Psoas muscle (tissue), 8 donors: ENCODE measurements at places on chromosomes 1 and 21. TPM values are rescaled to one million over a fixed set of nuclear protein-coding genes. Genes with fewer than 3 reads are reported as not detected.

NBPF6 gene
- not detected for total RNA-seq

WDR4 gene
- total RNA-seq: 16.4 TPM

OVAAL gene
- not detected for total RNA-seq

PLOD1 gene
- total RNA-seq: 25.1 TPM

SELL gene
- 3.1 TPM for total RNA-seq

ZBED6 gene
- total RNA-seq: 26.8 TPM

GUCA2A gene
- total RNA-seq: 0.44 TPM

TTC39A gene
- total RNA-seq: 7.6 TPM

CRYBG2 gene
- total RNA-seq: 2.9 TPM

SIM2 gene
- 0.08 TPM for total RNA-seq

ALG6 gene
- 3.3 TPM for total RNA-seq

GRCh38 chr1:109740615-109741373, at the start of gene GSTM3:
TSS of gene GSTM3 (minus strand) at chr1:109741038. CDS start at chr1:109740287, 751 bp downstream.
- no peak for DNase-seq

- no peak for DNase-seq
Measured at GRCh38 chr1:198601936-198602889, 36.6 kb upstream of the PTPRC start.

GRCh38 chr1:228866468-228866867, 131.2 kb downstream of the RHOU start:
- DNase-seq: no peak

DNA sequence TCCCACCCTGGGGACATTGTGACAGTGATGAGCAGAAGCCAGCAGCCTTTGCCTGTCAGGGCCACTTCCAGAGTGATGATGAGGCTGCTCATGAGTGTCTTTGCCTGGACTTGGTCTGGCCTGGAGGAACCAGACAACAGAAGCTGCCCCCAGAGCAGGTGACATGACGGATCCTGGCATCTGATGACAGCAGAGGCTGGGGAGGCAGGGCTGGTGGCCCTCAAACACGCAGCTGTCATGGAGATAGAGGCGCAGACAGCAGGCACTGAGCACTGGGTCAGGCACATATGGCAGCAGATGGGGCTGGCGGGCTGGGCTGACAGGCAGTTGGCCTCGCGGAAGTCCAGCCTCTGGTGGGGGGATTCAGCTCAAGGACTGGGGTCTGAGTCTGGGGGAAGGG, 66.4 kb upstream of the STUM start:
- DNase-seq: no peak

- DNase-seq: no peak
Measured at GRCh38 chr1:63746129-63746864, 27.5 kb upstream of the ROR1 start.

DNA sequence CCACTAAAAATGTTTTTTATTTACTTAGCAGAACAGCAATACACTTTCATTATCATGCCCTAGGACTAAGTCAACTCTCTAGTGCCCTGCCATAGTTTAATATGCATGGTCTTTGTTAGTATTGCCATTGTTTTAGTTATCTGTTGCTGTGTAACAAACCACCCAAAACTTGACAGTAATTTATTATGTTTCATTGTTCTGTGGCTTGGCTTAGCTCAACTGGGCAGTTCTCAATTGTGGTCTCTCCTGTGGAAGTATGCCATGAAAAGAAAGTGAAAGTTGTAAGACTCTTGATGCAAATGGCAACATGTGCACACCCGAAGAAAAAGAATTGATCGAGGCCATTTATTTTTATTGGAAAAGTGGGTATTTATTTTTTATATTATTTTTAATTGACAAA, 206.3 kb upstream of the KCTD3 start:
- no peak for DNase-seq

DNA sequence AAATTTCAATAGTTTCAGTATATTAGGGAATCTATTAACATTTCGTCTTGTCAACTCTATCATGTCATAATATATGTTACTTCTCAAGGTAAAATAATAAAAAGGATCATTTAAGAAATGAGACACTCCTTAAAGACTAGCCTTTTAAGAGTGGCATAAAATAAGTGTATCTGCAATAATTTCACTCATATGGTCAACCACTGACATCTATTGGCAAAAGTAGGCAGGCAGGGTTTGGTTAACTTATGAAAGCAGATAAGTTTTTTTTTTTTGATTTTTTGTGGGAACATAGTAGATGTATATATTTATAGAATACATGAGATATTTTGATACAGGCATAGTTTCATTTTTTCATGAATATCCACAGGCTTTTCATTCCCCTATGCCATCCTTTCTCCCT, 5.5 kb upstream of the RGS21 start:
- no peak for DNase-seq

DNA sequence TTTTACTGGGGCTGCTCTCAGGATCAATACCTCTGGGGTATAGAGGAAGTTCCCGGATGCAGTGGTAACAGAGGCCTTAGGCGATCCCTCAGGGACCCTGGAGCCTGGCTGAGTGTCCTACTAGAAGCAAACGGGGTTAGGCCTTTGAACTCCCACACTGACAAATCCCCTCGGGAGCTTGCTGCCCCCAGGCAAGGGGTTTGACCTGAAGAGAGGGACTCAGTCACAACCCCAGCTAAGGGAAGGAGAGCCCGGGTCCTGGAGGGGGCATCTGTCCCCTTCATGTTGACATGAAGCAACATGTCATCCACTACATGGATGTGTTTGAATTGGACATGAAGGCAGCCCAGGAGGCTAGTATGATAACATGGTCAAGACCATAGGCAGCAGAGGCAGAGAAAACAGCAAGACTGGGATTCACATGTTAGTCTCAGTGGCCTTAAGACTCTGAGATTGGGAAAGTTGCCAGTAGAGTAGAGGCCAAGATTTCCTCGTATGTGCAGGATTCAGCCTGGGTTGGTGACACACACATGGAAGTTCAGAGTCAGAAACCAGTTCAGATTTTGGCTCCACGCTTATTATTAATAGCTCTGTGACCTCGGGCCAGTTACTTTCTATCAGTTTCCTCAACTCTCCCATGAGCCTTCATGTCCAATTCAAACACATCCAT, 101.5 kb downstream of the KCNN3 start:
- no peak for DNase-seq

DNA sequence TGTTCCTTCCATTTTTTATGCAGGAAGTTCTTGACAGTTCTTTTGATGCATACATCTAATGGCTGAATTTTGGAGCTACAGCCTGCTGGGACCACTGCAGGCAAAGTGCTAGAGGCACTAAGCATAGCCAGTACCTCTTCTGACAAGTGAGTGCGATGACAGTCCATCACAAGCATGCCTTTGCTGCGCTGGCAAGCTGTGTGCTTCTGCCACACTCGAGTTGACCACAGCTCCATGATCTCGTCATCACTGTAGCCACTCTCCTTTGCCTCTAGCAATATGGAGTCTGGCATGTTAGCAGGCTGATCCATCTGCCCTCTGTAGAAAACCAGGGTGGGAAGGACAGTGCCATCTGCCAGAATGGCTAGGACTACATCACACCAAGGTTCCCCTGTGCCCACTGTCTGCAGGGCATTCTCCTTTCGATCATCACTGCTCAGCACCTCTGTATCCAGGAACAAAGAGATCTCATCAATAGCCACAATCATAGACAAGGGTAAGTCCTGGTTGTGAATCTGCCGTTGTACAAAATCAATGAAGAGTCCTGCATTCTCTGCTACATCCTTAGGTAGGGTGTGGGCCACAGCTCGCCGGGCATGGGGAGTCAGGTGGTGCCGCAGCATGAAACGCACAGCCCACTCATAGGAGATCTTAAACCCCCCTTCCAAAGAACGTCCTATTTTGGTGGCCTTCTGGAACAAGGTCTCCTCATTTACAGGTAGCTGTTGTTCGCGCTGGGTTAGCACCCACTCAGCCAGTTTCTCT, 6.0 kb downstream of the PSMB4 start:
- DNase-seq: no peak

DNA sequence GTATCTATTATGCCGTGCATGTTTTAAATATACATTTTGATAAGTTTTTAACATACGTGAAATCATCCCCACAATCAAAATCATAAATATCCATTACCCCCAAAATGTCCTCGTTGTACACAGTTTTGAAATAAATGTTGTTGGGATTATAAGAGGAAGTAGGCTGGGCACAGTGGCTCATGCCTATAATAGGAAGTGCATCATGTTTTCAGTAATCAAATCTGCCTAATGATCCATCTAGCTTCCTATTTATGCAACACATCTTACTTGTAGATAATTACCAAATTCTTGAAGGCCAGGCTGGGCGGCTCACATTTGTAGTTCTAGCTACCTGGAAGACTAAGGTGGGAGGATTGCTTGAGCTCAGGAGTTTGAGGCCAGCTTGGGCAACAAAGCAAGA, 15.0 kb upstream of the IFNGR2 start:
- DNase-seq: no peak

DNA sequence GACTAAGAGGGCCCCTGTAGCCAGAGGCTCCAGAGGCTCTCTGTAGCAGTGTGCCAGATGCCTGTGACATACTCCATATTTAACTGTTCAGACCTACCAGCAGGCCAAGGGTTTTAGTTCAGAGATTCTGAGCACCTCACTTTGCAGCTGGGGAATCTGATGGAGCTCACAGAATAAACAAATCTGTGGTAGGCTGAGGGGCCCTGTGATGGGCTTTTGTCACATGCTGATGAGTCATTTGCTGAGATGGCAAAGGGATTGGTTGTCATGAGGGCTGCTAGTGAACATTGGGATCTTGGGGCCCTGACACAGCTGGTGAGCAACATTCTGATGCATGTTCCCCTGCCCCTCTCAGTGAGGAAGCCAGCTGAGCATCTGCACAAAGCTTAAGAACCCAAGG, 482.2 kb downstream of the CAMTA1 start:
- no peak for DNase-seq

DNA sequence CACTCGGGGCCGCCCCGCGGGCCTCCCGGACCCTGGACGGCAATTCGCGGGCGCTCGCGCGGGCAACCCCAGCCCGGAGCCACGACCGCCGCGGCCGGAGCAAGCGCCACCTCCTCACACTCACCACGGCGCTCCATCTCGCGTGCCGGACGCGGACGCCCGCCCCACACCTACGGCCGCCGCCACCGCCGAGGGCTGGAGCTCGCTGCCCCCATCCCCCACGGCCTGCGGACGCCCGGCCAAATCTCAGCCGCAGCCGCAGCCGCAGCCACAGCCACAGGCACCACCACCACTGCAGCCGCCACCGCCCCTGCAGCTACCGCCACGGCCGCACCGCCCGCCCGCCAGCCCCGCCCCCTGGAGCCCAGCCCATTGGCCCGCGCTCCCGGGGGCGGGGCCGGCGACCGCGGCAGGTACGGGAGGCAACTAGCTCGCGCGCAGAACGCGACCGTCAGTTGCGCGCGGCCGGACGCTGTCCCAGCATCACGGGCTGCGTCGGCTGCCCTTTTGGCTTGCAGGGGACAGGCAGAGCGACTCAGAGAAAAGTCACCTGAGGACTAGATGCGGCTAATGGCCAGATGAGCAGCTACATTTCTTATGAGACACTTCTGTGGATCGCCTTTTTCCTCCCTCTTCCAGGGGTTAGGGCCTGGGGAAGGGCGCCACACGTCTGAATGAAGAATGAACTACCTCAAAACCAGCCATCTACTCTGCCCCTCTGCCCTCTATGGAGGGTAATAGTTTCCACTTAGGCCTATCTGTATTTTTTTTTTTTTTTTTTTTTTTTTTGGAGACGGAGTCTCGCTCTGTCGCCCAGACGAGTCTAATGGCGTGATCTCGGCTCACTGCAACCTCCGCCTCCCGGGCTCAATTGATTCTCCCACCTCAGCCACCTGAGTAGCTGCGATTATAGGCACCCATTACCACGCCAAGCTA, at the start of gene ARHGAP29:
ARHGAP29 (minus strand) TSS at position 294 of the 936 bp plus-strand sequence. CDS start 5,973 bp downstream, outside the sequence.
- DNase-seq: peak; percentile 82

GRCh38 chr1:162072740-162073139, 3.2 kb downstream of the NOS1AP start:
- no peak for DNase-seq

DNA sequence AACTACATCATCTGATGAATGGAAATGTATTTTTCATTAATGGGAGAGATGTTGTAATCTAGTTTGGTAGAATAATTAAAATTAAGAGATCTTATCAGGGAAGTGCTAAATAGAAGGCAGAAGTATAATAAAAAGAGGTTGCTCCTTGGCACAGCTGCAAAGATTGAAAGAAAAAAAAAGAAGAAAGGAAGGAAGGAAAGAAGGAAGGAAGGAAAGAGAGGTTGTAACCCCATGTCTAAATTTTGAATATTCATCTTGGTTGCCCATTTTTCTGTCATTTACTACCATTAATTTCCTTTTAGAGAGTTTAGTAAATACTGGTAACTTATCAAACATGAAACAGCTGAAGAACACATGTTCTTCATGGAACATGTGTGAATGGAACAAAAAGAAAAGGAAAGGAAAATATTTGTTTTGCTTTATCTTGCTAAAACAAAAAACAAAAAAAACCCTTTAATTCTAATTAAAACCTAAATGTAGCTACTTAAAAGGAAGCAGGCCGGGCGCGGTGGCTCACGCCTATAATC, 10.5 kb upstream of the MDM4 start:
- DNase-seq: no peak

DNA sequence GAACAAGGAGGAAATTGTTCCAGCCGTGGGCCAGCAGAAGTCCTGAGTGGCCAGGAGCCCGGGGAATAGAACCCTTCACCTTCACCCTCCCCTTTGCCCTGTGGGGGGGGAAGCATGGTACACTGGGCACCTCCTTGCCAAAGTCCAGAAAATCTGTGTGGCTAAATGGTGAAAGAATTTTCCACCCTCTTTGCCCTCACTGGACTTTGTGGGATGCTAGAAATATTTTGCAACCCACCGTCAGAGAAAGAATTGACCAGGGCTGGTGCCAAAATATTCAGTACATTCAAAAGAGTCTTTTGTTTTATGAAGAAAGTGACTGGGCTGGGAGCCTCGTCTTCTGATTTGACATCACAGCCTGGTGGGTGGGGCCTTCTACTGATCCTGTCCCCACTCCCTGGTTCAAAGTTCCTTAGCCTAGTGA, 14.6 kb downstream of the NFASC start:
- no peak for DNase-seq

DNA sequence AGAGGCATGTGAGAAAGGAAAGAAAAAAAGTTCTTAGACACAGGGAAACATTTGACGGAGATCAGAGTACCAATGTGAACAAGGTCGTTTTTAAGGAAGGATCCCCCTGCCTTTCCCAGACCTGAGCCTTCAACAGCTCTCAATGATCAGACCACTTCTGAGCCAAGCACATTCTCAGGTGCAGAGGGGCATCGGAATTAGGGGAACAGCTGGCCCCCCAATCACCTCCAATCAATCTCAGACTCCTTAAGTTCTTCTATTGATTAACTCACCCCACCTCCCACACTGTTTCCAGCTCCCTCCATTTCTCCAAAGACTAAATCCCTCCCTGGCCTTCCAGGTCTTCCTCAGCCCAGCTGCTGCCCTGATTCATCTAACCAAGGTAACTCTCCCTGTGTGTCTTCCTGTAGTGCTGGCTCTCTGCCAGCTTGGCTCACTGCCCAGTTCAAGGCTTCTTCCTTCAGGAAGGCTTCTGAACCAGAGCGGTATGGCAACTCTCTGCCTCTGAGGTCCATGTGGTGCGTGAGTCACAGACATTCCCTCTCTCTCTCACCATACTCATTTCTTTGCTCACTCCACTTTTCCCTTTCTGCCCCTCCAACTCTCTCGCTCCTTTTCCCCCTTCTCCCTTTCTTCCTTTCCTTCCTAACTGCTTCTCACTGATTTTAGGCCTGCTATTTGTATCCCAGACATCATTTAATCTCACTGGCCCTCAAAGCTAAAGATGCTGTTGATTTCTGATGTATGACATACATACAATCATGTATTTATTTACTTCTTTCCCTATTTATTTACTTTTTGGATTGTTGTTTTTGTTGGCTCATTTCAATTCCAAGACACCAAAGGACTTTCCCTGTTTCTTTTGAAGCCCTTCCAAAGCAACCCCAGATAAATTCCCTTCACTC, 18.1 kb downstream of the CFAP45 start:
- DNase-seq: peak; percentile 68

GRCh38 chr1:166017395-166017794, 149.4 kb downstream of the FAM78B start:
- no peak for DNase-seq
